ENCODE measurements at places on chromosomes 6 and 20. TPM values are rescaled to one million over a fixed set of nuclear protein-coding genes. Genes with fewer than 3 reads are reported as not detected.

The OSTM1 gene
- 12.0 TPM for total RNA-seq

The TPD52L1 gene
- total RNA-seq = 54.3 TPM

The NRN1 gene
- 0.95 TPM for total RNA-seq

The NRSN1 gene
- total RNA-seq = not detected

The CRISP2 gene
- not detected for total RNA-seq

The ENTPD6 gene
- total RNA-seq = 191 TPM

The OVOL2 gene
- 0.35 TPM for total RNA-seq

The PRICKLE4 gene
- total RNA-seq = 0.63 TPM

The POM121L2 gene
- total RNA-seq = not detected

The PBOV1 gene
- not detected for total RNA-seq

The PDYN gene
- total RNA-seq = not detected

The C6orf47 gene
- 12.8 TPM for total RNA-seq

The LY6G6D gene
- total RNA-seq = not detected

The XKR7 gene
- not detected for total RNA-seq

The FOXS1 gene
- 0.25 TPM for total RNA-seq

The CNR1 gene
- total RNA-seq = 2.0 TPM

The NHLRC1 gene
- 1.6 TPM for total RNA-seq

The TRIM40 gene
- not detected for total RNA-seq

The RREB1 gene
- total RNA-seq = 15.1 TPM

The MACROD2 gene
- 0.51 TPM for total RNA-seq

The LY86 gene
- total RNA-seq = not detected

The SCGN gene
- total RNA-seq = 0.20 TPM

The KCNK5 gene
- total RNA-seq = 1.3 TPM
